Tibial nerve (tissue), 4 donors: ENCODE measurements at places on chromosomes 7 and 10.

DNA sequence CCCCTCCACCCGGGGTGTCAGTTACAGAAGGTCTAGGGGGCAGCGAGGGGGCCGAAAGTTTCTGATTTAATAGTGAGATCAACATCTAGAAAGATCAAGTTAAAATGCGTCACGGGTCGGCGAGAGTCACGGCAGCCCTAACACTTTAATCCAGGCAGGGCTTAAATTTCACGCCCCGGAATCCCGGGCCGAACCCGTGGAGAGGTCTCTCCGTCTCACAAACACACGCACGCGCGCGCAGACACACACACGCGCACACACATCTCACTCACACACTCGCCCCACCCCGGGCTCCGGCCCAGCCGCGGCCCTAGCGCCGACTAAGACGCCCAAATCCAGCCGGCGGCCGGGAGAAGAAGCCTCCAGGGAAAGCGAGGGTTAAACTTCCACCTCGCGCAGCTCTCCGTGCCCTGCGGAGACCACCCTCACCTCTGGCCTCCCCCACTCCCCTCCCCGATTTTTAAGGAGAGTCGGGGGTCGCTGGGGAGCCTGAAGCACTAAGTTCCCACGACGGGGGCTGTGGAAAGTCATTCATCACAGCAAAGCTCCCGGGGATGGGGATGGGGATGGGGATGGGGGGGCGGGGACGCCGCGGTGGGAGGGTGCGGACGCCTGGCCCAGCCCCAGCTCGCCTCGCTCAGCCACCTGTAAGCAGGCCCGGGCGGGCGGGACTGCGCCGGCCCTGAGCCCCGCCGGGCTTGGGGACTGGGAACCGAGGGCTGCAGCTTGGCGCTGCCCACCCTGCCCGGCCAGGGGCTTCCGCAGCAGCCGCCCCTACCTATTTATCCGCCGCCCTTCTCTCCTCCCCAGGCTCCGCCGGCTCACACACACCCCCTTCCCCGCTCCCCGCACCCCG is 1.6 kb downstream of the PDGFA start:
- peak; percentile 38 for DNase-seq

DNA sequence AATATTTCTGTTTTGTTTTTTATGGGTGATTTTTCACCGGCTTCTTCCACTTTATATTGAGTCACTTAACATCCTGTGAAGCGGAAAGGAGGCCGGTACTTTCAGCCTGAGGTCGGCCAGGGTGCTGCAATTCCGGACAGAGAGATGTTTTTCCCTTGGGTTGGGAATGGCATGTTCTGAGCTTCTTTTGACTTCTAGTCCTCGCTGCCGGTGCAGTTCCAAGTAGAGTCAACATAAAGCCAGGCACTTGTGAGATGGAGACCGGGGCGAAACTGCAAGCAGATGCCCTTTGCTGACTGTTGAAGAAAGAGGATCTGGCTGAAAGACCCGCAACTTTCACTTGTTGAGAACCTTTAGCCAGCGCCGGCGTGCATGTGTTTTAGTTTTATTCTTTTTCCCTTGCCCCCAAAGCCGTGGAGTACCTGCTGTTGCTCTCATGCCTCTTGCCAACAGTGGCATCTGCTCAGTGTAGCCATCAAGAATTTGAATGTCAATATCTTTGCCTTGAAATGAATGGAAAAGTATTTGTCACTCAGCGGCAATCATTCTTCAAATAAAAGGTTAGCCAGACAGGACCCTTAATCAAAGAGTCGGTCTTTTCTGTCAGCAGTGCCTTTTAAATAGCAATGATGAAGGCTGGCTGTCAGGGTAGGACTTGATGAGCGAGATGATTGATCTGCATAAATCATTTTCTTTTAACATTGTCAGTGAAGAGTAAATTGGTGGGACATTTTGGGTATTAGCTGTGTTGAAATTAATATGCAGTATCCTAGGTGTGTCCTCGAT is 351.2 kb downstream of the LRMDA start:
- peak; percentile 23 for DNase-seq

DNA sequence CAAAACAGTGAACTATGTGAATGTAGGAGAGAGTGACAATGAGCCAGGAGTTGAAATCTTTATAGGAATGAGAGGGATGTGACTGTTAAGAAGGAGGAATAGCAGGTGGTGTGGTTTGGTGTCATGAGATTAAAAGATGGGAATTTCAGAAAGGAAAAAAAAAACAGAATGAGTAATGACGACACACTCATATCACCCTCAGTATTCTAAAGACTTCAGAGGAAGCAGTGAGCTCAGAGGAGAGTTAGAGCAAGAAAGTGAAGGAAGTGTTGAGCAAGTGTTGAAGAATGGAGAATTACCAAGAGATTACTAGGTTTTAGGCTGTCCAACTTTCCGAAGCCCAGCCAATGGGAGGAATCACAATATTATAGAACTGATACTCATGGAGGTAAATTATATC is 220.5 kb upstream of the HGF start:
- no peak for DNase-seq

GRCh38 chr10:92699518-92700381 is 10.0 kb downstream of the HHEX start:
- no peak for DNase-seq

DNA sequence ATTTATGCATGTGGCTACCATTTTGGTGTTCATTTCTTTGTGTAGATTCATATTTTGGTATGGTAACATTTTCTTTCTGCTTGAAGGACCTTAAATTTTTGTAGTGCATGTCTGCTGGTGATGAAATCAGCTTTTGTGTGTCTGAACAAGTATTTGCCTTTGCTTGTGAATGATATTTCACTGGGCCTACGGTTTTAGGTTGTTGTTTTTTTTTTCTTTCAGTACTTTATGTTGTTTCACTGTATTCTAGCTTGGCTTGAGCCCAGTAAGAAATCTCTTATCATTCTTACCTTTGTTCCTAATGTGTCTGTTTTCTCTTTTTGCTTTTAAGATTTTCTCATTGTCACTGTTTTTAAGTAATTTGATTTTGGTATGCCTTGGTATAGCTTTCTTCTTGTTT is 31.9 kb downstream of the SAMD8 start:
- no peak for DNase-seq

DNA sequence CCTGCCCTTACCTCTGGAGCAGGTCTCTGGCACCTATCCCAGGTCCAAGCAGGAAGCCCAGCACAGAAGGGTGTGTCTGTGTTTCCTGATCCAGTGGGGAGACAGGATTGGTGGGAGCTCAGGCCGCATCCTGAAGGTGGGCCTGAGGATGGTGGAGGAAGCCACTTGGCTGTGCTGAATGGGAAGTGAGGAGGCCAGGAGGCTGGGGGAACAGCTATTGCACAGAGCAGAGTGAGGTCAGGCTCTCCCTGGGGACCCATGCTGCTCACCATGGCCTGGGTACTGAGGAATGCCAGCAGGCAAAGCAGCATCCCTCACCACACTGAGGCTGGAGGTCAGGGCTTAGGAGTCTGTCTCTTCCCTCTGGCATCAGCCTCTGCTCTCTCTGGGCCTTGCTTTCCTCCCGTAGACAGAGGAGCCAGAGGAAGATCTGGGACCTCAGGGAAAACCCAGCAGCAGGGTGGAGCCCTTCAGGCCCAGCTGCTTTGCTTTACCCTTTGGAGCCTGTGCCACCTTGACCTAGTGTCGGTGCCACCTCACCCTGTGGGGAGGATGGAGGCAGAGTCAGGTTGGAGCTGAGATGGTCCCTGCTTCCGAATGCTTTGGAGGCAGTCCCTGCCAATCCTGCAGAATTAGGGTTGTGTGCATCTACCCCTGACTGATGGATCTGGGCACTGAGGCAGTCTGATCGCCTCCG is 39.0 kb downstream of the CDH23 start:
- DNase-seq = no peak

- no peak for DNase-seq
Measured at GRCh38 chr7:130377178-130377577, 3.1 kb upstream of the CPA1 start.

- DNase-seq = no peak
Measured at GRCh38 chr10:72062832-72063702, 25.3 kb downstream of the SPOCK2 start.

DNA sequence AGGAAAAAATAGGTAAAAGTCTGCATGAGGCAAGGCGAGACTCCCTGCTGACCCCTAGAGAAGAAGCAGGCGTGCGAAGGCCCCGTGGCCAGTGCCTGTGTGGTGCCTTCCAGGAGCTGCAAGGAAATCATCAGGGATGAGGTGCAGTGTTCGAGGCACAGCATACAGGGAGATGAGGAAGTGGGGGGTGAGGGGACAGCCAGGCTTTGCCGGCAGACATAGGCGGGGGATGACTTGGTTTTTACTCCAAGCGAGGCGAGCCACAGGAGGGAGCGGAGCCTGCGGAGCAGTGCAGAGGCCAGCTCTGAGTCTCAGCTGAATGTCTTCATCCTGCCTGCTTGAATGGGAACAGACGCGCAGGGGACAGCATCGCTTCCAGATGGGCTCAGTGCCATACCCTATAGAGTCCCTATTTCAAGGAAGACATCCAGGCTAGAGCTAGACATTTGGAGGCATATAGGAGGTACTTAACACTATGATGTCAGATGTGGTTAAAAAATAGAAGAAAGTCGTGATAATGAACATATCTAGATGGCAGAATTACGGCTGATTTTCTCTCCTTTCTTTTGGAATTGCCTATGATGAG is 49.5 kb downstream of the TCERG1L start:
- DNase-seq = no peak

GRCh38 chr10:52212802-52213201 is 101.3 kb upstream of the DKK1 start:
- DNase-seq = no peak

- no peak for DNase-seq
Measured at GRCh38 chr10:27558612-27559020, 54.5 kb downstream of the RAB18 start.

DNA sequence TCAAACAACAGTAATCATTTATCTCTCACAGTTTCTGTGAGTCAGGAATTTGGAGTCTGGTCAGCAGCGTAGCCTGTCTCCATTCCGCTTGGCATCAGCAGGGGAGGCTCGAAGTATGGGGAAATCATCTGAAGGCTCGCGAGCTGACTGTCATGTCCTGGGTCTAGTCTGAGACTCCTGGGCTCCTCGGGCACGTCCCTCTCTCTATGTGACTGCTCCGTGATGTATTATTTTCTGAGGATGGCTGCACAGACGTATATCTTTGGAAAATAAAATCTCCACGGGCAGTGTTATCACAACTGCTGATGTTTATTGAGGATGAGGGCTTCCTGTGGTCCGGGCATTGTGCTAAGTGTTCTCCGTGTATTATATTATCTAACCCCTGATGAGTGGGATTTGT is 23.3 kb upstream of the PCGF5 start:
- DNase-seq = no peak

- DNase-seq = no peak
Measured at GRCh38 chr7:92255308-92255707, 9.5 kb downstream of the ANKIB1 start.

DNA sequence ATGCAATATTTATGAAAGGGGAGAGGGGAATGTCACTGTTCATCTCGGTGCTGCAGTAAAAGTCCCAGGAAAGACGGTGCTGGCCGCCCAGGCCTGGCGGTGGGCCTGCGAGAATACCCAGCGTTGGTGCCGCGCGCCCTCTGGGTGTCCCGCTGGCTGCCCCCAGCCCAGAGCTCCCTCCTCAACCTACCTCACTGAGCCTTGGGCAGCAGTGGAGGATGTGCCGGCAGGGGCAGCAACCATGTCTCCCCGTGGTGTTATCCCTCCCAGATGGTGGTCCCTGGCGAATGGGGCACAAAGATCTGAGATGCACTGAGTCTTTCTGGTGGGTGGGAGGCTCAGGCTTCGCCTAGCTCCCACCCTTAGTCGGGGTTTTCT is 9.5 kb upstream of the TLX1 start:
- DNase-seq = no peak

DNA sequence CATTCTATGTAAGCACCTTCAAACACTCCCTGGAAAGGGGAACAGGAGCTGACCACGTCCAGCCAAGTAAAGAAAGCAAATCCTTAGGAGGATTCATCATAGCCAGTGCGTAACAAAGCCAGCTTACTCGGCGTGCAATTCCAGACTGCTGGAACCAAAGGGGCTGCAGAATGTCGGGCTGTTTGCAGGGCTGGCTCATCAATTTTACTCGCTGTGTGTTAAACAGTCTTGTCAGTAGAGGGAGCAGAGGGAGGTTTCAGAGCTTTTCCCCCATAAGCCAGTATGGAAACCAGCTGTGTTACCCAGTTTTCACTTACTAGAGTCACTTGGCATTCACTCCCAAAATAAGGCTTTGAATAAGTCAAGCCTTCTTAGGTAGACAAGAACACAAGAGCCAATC is 127.1 kb downstream of the KMT2E start:
- DNase-seq = no peak

- DNase-seq = no peak
Measured at GRCh38 chr10:110042891-110043290, 35.1 kb downstream of the ADD3 start.

- DNase-seq = no peak
Measured at GRCh38 chr7:124536156-124536762, 229.3 kb downstream of the GPR37 start.

DNA sequence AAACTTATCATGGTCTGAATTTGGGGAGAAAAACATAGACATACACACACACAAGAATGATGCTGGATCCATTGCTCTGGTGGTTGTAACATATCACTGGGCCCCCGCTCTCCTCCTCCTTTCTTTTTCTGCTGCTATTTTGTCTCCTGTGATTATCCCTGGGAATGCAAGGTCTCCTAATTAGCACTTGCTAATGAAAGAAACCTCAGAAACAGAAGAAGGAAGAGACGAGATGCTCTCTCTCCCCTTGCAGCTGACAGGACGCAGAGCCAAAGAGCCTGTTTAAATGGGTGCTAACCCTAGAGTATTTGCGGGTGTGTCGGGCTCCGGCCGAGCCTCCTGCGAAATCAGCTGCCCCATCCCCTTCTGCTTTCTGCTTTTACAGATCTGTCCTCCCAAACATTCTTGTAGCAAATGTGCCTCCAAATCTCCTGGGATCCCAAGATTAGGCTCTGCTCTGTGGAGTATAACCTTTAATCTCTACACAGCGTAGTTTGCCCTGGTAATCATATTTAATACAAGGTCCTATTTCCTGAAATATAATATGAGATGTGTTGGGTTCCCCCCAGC is 81.5 kb downstream of the FRMPD2 start:
- no peak for DNase-seq

DNA sequence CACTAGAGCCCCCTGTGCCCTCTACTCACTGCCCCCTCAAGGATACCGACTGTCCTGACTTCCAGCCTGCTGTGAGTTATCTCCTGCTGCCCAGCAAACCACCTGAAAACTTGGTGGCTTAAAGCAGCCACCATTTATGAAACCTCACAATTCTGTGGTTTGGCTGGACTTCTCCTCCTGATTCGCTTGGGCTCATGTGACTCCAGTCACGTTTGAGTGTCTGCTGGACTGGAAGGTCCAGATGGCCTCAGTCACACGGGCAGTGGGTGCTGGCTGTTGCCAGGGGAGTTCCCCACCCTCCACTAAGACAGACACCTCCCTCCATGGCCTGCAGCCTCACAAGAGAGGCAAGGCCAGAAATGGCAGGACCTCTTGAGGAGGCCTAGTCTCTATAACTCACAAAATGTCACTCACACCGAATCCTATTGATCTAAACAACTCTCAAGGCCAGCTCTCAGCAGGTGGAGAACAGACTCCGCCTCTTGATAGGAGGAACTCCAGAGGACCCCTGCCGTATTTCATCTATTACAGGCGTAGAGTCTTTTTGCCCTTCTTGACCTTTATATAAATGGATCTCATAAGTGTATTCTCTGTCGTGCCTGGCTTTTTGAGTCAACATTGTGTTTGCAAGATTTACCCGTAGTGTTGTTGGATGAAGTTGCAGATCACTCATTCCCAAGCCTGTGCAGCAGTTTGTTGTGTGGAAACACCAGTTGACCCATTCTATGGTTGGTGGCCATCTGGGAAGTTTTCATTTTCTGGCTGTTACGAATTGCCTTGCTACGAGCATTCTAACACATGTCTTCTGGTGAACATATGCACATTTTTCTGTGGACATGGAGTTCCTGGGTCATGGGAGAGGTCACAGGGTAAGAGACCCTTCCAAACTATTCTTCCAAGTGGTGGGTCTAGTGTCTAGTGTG is 48.3 kb downstream of the ZMIZ1 start:
- no peak for DNase-seq
